Stimulated activated CD4-positive, alpha-beta T cell treated with anti-CD3 and anti-CD28 coated beads, Interleukin-15, amount 100 ng/mL, for 24 hours (primary cell): ENCODE measurements at places on chromosomes 7 and 10.

DNA sequence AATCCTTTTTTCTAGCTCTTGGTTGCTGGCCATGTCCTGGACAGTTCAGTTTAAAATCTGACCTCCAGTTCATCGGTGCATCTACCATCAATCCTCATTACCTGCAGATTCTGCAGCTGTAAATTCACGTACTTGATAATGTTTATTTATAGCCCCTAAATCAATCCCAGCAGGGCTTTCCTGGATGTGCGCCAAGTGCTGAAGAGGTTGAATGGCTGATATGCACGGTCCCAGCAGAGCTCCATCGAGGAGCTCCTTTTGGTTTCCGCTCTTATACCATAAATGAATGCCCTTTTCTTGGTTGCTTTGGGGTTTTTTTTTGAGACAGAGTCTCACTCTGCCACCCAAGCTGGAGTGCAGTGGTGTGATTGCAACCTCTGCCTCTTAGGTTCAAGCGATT lies 91.2 kb upstream of the CCZ1B start:
- DNase-seq, result no peak

DNA sequence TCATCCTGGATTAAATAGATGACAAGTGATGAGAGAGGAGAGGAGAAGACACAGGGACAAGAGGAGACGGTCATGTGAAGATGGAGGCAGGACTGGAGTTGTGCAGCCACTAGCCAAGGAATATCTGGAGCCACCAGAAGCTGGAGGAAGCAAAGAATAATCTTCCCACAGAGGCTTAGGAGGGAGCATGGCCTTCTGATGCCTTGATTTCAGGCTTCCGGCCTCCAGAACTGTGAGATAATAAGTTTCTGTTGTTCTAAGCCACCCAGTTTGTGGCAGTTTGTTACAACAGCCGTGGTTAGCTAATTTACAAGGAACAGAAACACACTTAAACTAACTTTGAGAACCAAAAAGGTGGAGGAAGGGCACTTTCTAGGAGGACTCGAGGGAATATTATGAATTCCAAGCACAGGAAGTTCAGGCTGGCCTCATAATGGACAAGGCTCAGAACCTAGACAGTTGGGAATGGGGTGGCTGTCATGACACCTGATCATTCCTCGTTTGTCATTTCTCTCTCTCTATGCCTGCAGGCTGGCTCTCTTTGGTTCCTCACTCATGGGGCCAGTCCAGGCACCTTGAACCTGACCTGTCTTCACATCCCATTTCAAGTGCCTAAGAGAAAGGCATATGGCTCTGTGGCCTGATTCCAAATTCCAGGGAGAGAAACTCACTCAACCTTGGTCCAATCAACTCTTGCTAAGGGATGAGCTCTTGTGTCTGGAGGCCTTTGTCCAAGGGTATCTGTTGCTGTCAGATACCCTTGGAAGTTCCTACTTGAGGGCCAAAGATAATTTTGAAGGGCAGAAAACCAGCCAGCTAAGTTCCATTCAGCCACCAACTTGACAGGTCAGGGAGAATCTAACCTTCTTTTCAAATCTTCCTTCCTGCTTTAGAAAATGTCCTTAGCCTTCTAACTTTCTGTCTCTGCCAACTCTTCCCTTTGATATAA lies 33.5 kb upstream of the PDZD8 start:
- no peak for DNase-seq

- no peak for DNase-seq
Observed at GRCh38 chr7:1703871-1704810, 34.1 kb downstream of the ELFN1 start.

- no peak for DNase-seq
Observed at GRCh38 chr10:69934768-69935167, 117.9 kb upstream of the MACROH2A2 start.

- DNase-seq, result no peak
Observed at GRCh38 chr7:67496589-67496988, 500.0 kb downstream of the TYW1 start.

DNA sequence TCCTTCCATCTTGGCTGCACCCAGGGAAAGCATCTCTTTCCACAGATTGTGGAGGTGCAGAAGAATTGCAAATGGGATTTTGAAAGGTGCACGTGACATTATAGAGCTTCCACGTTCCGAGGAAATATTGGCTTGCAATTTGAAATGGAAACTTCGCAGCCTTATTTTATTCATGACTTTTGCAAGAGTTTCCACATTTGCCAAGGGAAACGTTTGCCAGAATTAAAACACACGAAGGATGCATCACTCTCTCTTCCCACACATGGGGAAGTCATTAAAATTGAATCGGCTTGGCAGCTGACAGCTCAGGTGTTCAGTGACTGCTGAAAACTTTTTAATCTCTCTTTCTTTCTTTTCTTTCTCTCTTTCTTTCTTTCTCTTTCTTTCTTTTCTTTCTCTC lies 475.4 kb upstream of the IGFBP3 start:
- DNase-seq, result no peak

- DNase-seq, result no peak
Observed at GRCh38 chr7:5388905-5389433, 34.7 kb downstream of the TNRC18 start.

DNA sequence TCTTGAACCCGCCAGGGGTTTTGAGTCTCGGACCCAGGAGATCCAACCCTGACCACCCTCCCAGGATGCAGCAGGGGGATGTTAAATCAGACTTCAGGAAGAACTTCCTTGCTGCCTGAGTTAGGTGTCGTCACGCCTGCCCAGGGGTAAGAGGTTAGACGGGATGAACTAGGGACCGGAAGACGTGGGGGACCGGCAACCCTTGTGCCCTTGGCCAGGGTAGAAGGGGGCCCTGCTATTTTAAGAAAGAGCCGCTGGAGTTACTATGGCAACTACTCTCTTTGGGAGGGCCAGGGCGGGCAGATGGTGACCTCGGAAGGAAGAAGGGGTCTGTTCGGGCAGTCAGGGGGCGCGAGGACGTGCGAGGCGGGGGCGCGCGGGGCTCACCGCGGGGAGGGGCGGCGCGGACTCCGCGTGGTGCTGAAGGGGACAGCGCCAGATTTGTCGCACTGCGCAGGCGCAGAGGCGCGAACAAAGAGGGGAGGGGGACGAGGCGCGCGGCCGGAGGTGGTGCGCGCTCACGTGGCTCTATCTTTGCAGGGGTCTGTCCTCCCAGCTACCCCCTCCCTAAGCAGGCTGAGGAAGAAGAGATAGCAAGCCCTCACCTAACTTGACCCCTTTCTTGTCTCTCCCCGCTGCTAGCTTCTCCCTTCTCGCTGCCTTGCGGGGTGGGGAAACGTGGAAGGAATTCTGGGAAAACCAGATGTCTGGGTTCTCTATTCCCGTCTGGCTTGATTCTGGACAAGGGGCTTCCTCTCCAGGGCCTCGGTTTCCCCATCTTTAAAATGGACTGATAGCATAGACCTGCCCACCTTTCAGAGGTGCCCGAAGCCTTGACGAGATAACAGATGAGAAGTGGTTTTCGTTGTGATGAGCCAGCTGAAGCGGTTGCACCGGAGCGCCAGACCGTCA lies 940 bp upstream of the PSD start:
- peak; percentile 76 for DNase-seq

- DNase-seq, result no peak
Observed at GRCh38 chr7:157397731-157398691, 61.2 kb downstream of the DNAJB6 start.

GRCh38 chr10:34932235-34932634 lies 117.1 kb upstream of the PARD3 start:
- DNase-seq, result no peak

- DNase-seq, result no peak
Observed at GRCh38 chr7:91922857-91923256, 17.8 kb upstream of the AKAP9 start.

- DNase-seq, result no peak
Observed at GRCh38 chr7:43217055-43217454, 104.6 kb downstream of the HECW1 start.

DNA sequence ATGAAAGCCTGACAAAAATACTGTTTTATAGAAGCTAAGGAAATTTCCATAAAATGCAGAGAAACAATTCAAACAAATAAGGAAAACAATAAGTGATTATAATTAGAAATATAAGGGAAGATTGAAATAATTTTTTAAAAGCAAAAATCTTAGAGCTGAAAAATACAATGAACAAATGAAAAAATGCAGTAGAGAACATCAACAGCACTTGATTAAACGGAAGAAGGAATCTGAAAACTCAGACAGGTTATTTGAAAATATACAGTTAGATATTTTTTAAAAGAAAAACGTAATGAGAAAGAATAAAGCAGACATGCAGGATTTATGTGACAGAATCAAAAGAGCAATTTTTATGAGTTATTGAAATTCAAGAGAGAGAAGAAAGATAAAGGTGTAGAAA lies 279.1 kb upstream of the MAGI2 start:
- no peak for DNase-seq

DNA sequence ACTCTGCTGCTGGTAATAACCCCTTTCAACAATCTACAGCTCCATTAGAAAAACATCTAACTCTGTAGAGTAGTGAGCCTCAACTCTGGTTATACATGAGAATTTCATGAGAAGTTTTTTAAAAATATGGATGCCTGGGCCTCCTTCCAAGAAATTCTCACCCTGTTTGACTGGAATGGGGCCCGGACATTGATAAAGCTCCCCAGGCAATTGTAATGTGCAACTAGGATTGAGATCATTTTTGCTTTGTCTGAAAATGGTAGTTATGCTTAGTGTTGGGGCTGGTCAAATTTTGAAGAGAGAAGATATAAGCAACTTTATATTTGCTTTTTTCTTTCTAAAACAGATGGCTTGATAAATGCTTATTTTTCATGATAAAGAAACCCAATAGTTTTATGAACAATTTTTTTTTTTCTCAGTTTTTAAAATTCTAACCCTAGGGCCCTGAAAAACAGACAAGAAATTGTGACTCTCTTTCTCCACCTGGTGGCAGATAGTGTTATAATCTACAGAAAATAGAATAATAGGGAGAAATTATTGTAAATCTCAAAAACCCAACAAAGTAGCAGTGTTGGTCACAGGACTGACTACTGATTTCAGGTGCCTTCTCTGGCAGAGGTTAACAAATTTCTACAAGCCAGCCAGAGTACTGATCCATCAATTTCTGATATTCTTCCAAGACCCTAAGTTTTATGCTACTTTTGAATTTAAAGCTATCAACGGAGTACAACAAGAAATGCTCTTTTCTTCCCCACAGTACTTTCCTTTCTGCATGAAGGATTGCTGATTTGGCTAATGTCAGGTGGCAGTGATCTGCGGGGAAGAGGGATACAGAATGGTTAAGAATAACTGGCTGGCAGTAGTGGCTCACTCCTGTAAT lies 174.8 kb downstream of the DKK1 start:
- no peak for DNase-seq

GRCh38 chr7:96004578-96004977 lies 232.2 kb downstream of the DYNC1I1 start:
- no peak for DNase-seq

- DNase-seq, result no peak
Observed at GRCh38 chr10:44260286-44260928, 124.5 kb downstream of the CXCL12 start.

- DNase-seq, result no peak
Observed at GRCh38 chr7:65436163-65436562, 62.5 kb downstream of the ZNF92 start.

- DNase-seq, result no peak
Observed at GRCh38 chr7:30057741-30058140, 29.5 kb downstream of the PLEKHA8 start.

GRCh38 chr7:132575419-132575981 lies 770 bp downstream of the PLXNA4 start:
- peak; percentile 35 for DNase-seq

DNA sequence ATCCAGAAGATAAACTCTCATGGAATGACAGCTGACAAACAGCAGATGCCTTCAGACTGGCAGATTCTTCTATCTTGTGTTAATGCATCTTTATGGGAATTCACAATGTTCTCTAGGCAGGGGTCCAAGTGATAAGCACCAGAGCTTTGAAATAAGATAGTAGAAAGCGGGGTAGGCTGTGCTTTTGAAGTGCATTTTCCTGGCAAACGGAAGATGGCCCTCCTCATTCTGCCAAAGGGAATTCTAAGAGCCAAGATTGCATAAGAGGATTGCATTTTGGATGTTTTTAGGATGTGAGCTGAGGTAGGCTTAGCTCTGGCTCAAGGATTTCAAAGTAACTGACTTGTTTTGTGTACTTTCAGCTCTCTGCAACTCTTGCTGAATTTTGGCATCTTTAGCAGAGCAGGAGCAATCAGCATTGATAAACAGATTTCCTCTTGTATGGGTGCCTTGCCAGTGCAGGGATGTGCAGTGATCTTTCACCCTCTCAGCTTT lies 298.5 kb upstream of the KLF6 start:
- DNase-seq, result no peak

- no peak for DNase-seq
Observed at GRCh38 chr7:87810130-87810529, 66.0 kb downstream of the SLC25A40 start.

- no peak for DNase-seq
Observed at GRCh38 chr7:30450240-30450982, 28.2 kb downstream of the NOD1 start.

DNA sequence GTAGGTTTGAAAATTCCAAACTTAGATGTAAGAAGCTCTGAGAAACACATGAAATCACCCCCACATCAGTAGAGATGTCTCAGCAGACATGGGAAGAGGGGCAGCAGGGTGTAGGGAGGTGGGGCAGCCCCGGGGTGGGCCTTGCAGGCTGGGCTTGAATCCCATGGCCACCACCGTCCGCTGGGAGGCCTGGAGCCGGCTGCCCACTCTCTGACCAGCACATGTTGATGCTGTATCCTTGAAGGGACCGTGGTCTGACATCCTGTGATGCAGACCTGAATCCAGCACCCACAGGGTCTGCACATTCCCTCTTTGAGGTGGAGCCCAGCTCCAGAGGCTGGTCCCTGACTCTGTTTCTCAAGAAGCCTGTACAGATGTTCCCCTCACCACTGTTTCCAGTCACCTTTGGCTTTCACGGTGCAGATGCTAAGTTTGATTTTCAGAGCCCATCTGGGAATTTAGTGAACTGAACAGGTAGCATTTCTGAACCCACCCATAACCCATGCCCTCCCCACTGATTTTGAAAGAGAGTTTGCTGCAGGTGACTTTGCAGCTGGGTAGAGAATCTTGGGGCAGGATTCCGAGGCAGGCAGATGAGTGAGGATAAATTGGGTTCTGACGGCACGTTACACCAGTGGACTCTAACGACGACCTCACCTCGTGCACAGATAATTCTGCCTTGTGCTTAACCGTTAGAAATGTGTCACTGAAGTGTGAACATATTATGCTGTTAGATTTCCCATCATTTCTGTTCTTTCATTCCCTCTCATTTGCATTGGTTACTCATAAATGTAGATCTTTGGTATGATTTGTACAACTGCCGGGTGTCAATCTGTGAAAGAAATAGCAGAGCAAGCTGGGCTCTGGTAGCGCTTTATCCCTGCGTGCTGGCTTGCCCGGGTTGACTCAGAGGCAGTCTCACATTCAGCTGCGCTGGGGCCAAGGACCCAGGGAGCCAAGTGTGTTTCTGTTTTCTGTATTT lies 45.7 kb downstream of the IKZF1 start:
- peak; percentile 89 for DNase-seq

GRCh38 chr7:113730309-113730955 lies 188.4 kb downstream of the PPP1R3A start:
- DNase-seq, result no peak

GRCh38 chr10:118511711-118512110 lies 83.7 kb downstream of the PRLHR start:
- DNase-seq, result no peak
